Fibroblast of skin of left biceps (primary cell): ENCODE measurements at places on chromosomes 2 and 18.

DNA sequence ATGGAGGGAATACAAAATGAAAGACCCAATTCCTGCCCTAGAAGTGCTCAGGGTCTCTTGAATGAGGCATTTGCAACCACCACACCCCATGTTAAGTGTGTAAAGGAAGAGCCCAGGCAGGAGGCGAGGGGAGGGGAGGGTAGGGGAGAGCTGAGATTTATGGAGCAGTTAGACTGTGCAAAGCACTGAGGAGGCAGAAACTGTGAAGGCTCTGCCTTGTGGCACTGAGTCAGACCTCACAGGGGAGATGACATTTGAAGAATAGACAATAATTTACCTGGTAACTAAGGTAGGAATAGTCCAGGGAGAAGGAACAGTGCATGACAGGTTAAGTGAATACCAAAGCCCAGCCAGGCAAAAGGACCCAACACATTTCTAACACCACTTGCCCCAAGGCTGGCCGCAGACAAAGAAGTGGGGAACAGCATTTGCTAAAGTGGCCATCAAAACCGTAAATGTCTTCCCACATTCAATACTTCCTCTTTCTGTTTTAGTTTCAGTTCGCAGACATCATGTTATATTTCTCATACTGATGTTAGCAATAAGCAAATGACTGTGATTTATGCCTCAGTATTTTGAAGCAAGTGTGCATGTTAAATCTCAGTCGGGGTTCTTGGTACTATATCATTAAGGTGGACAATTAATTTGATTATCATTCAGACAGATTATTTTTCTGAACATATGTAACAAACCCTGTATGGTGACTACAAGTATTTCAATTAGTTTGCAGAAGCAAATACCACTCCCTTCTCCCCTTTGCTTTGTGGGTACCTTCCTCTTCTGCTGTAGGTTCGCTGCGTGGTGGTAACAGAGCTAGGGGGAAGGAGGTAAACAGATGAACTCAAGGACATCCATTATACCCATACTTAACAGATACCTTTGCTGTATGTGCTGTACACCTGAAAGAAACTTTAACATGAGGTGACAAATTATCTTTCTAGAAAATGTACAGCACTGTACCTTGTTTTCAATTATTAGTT, 27.5 kb downstream of the CDH20 start:
- no peak for DNase-seq

DNA sequence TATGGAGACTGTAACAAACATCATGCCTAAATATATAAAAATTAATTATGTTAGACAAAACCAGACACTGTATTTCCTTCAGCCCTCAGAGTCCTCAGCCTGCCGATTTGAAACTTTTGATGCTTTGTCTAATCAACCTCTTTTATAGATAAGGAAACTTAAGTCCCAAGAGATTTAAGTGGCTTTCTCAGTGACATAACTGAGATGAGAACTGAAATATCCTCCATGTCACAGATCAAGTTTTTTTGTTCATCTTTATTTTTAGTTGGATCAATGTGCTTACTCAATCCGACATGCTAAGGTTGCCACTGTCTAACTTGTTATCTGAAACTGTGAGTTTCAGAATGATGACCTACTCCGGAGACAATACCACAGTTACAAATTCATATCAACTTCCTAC, 72.3 kb downstream of the BARD1 start:
- no peak for DNase-seq

DNA sequence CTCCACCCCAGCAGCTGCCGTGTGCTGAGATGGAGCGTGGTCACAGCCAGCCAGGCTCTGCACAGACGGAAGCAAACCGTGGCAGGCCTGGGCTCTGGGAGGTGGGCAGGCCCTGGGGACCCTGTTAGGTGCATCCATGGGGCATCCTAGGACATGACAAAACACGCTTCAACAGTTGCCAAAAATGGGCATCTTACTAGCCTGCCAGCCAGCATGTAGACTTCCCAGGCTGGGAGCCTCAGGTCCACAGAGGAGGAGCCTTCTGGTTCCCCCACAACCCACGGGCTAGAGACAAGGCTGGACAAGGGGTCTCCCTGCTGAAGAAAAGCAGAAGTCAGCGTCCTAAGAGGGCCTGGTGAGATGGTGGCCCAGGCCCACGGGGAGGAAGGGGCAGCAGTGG, 139.5 kb downstream of the HDAC4 start:
- no peak for DNase-seq

DNA sequence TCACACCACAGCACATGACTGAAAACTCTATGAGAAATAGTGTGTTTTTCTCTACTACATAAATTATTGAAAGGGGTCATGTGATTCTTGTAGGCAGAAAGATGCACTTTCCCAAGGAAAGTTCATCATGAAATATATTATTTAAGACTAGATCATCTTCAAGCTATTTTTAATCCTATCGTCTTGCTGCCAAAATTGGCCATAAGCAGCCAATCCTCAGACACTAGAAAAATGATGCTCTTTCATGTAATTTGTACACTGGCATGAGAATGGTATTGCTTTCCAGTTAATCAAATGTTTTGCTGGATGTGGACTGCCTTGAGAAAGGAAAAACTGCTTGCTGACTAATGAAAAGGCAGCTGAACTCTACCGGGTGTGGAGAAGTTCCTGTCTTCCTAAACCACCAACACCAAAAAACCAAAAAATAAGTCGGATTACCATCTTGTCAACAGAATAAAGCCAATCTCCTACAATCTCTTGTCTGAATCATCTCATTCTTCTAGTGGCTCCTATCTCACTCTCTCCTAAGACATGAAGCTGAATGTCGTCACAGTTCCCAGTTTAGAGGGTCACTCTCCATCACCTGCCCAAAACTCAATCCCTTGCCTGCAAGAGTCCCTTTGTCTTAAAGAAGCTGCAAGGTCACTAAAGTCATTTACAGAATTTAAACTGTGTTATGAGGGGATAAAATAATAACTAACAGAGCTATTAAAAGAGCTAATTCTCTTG, 5.3 kb downstream of the BCL2 start:
- no peak for DNase-seq

DNA sequence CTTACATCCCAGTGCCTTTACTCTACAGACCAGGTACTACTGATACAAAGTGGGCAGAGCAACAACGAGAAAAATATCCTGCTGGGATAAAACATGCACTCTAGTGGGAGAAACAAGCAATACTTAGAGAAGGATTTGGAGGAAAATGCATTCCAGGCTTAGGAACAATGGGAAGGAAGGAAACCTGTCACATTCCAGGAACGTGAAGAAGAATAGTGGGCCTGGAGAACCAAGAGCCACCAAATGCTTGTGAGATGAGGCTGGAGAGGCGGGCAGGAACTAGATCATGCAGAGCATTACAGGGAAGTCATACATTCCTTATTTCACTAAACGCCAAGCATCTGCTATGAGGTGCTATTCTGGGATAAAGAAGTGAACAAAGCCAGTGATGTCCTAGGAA, 342.3 kb downstream of the DCC start:
- no peak for DNase-seq

DNA sequence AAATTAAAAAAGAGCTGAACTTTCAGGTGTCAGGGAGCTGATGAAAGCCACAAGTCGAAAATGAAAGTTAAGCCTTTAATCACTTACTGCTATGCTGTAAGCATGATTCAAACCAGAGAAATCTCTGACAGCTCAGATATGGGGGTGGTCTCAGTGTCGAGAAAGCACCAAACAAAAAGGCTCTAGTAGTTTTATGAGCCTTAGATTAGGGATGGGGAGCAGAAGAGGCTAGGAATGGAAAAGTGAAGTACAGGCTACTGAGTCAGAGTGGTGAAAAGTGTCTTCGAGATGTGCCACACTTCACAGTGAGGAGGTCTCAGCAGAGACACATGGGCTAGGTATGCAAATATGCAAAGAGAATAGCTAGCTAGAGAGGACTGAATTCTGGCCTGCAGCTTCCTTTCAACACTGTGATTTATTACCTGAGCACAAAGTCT, 482.2 kb downstream of the SPAG16 start:
- DNase-seq = no peak

DNA sequence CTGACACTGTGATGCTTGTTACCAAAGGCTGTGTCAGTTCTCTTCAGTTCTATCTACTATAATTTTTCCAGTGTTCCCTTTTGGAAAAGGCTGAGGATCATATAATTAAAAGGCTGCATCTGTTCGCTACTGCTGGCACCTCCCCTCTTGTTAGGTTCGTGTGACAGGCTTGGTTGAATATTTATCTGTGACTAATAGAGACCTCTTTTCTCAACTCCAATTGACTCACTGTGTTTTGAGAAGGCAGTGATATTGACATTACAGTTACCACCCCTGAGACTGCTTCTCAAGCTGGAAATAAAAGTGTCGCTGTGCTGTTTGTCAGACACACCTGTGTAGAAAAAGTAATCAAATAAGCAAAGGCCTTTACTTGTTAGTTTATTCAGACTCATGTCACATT, 205.5 kb upstream of the KCNH7 start:
- no peak for DNase-seq

DNA sequence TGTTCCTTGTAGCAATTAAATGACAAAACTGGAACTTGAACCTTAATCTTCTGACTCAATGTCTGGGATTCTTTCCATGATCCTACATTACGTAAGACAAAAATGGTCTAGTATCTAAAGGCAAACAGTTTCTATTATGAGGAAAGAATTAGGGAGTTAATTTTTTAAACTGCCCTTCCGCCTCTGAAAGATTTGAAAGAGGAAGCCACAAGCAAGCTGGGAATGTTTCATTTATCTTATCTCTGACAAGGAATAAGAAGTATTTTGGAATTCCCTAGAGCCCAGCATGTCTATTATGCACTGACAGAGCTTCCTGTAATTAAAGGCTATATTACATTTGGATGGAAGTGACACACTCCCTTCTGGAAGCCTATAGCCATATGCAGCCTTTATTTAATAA, 558.8 kb upstream of the CDH2 start:
- DNase-seq = peak; percentile 84

DNA sequence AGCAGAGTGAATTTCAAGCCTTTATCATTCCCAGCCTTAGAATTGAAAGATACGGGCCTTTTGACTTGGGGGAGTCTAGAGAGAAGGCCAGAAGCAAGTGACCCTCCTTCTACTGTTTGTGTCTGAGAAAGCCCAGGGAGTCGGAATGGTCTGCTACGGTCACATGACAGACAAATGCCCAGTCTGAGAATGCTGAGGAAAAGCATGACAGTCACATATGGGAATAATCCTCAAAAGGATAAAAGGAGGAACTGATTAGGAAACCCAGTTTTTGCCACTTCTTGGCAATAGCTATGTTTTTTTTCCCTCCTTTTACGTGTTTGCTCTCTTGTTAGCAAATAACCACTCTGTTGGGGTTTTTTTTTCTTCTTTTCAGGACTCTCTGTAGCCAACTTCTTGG, 38.1 kb upstream of the HNRNPA3 start:
- DNase-seq = no peak

- DNase-seq = no peak
Measured at GRCh38 chr2:203596183-203596582, 61.1 kb upstream of the RAPH1 start.

DNA sequence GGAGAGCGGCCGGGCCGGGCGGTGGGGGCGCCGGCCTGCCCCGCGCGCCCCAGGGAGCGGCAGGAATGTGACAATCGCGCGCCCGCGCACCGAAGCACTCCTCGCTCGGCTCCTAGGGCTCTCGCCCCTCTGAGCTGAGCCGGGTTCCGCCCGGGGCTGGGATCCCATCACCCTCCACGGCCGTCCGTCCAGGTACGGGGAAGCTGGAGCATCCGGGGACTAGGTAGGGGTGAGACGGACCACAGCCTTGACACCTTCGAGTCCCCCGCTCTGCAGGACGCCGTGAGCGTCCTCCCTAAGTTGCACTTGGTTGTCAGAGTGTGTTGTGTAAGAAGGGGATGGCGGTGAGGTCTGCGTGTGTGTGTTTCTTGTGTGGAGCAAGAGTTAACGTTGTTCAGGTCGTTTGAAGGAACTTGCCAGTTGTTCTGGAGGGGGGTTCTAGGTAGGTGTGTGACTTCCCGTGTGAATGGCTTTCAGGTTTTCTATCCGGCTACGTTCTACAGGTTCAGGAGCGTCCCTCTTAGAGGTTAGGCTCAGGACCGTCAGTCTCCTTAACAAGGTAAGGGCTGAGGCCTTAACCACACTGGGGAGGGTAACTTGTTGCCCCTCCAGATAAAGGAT, 393 bp downstream of the IL1R1 start:
- DNase-seq = no peak

- no peak for DNase-seq
Measured at GRCh38 chr2:237350070-237350469, 63.9 kb downstream of the COL6A3 start.

- no peak for DNase-seq
Measured at GRCh38 chr2:232250246-232251175, 128.0 kb upstream of the ALPP start.

GRCh38 chr18:57311472-57311871, 40.9 kb upstream of the ST8SIA3 start:
- DNase-seq = no peak

GRCh38 chr18:12774982-12775381, 72.1 kb downstream of the PSMG2 start:
- no peak for DNase-seq

GRCh38 chr18:51739044-51739666, 541.7 kb upstream of the MEX3C start:
- DNase-seq = no peak

- no peak for DNase-seq
Measured at GRCh38 chr2:42238644-42239288, 69.6 kb downstream of the EML4 start.

DNA sequence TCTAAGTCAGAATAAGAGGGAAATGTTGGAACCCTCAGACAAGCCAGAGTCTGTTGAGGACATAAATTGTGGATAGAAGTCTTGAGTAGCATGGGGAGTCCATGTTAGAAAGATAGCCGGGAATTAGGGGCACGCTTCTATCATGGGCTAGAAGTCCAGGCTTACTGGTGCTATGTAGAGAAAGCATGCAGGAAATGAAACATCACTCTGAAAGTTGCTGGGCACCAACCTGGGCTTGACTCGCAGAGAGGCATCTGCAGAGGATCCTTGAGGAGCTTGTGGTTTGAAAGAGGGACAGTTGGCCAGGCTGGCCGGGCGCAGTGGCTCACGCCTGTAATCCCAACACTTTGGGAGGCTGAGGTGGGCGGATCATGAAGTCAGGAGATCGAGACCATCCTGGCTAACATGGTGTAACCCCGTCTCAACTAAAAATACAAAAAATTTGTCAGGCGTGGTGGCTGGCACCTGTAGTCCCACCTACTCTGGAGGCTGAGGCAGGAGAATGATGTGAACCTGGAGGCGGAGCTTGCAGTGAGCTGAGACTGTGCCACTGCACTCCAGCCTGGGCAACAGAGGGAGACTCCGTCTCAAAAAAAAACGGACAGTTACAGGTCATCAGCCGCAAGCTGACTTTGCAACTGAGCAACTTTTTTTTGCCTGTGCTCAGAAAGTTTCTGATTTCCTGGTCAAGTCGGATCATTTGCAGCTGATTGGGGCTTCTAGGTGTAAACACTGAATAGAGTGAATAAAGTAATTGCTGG, 24.9 kb downstream of the CERS6 start:
- DNase-seq = no peak

DNA sequence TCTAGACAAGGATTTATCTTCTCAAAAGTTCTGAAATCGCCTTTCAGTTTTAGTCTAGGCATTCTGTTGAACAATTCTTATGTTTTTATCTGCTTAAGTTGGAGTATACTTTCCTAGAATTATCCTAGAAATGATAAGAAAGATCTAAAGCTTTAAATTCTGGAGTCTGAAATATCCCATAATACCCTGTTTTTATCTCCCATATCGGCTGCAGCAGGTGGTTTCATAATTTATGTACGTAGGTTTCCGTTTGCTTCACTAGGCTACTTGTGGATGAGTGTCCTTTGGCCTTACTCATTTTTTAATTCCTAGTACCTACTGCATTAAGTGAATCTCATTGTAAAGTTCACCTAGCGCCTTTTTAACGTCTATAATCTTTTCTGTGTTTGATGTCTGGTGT, 58.5 kb upstream of the MGAT5 start:
- no peak for DNase-seq
